Stimulated activated CD4-positive, alpha-beta T cell treated with anti-CD3 and anti-CD28 coated beads, Interleukin-1b, Interleukin-23, amount 100 ng/mL, for 1 hour (primary cell): ENCODE measurements at places on chromosomes 1 and 21.

DNA sequence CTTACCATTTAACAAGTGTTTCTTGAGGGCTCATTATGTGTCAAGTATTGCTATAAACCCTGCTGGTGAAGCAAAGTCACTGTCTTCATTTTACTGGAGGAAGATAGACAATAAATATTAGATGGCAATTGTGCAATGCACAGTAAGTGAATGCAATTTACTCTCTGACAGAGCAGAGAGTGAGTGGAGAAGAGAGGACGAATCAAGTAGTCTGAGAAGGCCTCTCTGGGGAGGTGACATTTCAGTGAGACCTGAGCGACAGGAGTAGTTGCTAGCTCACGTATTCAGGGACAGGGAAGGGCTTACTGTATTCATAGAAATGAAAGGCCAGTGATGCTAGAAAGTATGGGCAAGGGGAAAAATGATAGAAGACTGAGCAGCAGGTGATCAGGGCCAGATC, 1.2 kb upstream of the NMNAT2 start:
- DNase-seq = no peak

DNA sequence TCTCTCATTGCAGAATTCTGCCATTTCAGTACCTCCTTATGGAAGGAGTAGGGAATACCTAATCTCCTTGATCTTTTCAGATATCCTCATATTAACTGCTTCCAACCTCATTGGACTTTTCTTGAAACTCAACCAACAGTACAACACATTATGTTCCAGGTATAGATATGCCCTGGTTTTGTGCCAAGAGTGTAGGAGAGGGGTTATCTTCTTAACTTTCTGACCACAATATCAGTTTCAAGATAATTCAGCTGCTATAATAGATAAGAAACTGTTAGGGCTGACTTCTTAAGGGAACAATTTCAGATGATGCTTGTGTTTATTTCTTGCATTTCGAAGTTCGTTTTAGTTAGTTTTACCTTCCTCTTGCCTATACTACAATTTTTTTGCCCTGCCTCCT, 2.1 kb upstream of the LPGAT1 start:
- DNase-seq = no peak

GRCh38 chr21:33042812-33043211, 17.1 kb downstream of the OLIG2 start:
- no peak for DNase-seq

GRCh38 chr1:242467556-242468145, 56.8 kb downstream of the PLD5 start:
- no peak for DNase-seq

- DNase-seq = no peak
These were observed 13.5 kb downstream of the ASAP3 start for GRCh38 chr1:23470282-23471070.

- DNase-seq = no peak
These were observed 32.9 kb downstream of the TP73 start for GRCh38 chr1:3685222-3685621.

DNA sequence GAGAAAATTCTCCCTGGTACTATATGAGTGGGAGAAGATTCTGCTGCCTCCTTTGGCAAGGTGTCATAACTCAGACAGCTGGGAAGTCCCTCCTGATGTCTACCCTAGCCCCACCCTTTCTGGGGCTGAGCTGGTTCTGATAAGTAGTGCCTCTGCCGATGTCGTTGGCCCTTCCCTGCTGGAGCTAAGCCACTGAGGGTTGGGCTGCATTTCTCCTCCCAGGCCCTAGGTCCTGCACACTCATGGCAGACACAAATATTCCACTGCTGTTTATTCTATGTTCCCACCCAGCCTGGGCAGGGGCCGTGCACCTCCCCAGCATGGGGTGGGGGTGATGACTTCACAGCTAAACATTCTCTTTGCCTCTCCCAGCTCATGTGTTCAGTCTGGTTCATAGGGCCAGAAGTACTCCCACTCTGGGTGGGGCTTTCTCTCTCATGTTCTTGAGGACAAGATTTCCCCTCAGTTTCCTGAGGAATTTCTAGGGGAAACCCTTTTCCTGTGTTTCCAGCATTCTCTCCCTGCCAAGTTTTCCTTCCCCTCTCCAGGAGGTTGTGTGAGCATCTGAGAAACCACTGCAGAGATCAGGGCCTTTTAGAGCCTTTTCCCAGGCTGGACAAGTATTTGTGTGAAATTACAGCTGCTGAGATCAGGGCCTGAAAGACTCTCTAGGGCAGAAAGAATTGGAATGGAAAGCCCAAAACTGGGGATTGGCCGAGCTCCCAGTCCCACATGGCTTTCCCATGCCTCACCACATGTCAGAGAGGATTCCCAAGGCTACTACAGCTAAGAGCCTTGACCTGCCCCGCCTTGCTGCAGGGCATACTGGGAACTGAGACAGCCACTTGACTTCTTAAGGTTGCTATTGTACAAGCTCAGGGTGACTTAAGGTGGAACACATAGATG, 66.2 kb downstream of the ATP2B4 start:
- no peak for DNase-seq

DNA sequence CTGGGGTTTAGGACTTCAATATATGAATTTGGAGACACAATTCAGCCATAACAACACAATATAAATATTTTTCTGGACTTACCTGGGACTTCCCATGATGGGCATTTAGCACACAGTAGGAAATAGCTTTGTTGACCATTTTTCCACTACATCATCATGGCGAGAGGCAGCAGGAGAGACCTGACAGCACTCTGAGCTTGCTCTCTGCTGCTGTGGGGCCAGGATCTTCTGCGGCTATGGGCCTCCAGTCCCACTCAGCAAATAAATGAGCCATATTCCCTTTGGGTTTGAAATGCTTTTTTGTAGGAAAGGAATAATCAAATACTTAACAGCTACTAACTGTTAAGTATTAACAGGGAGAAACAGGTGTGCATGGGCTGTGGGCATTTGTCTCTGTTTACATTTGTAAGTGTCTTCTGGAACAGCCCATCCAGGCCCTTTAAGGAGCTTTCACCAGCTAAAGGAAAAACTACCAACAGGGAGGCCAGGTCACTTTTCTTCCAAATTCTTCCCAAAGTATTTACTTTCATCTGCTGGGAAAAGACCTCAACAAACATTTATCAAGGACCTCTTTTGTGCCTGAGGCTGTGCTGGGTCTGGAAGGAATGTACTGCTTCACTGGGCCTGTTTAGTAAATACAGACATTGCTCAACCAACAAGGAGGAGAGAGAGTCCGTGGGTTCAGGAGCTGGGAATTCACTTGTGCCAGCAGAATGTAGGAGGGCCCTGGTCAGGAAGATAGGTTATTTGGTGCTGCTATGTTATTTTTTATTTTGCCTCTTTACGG, 133.2 kb downstream of the LRIG2 start:
- DNase-seq = no peak

DNA sequence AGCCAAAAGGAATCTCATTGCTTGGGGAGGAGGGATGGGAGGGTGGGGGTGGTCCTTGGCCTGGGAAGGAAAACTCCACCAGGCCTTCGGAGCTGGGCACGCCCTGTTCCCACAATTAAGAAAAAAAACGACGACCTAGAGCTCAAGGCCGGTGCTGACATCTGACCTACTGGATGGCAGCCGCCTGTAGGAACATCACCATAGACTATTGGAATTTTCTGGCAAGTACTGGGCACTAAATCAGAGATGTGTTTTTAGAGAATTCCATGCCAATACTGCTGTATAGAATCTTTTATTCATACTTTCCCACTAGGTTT, 729 bp downstream of the NADK start:
- no peak for DNase-seq

DNA sequence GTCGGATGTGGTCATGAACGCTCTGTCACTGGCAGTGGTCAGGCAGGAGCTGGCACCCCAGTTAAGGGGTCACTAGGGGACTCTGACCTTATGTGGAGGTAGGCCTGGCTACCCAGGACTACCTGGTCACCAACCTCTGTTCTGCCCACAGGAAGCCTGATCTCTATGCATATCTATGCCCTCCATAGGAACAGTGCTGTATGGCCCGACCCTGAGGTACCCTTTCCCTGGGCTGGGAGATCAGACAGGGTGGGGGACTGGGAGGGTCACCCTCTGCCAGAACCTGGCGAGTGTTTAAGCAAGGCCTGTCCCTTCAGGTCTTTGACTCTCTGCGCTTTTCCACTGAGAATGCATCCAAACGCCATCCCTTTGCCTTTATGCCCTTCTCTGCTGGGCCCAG, 19.0 kb downstream of the CYP4B1 start:
- no peak for DNase-seq

DNA sequence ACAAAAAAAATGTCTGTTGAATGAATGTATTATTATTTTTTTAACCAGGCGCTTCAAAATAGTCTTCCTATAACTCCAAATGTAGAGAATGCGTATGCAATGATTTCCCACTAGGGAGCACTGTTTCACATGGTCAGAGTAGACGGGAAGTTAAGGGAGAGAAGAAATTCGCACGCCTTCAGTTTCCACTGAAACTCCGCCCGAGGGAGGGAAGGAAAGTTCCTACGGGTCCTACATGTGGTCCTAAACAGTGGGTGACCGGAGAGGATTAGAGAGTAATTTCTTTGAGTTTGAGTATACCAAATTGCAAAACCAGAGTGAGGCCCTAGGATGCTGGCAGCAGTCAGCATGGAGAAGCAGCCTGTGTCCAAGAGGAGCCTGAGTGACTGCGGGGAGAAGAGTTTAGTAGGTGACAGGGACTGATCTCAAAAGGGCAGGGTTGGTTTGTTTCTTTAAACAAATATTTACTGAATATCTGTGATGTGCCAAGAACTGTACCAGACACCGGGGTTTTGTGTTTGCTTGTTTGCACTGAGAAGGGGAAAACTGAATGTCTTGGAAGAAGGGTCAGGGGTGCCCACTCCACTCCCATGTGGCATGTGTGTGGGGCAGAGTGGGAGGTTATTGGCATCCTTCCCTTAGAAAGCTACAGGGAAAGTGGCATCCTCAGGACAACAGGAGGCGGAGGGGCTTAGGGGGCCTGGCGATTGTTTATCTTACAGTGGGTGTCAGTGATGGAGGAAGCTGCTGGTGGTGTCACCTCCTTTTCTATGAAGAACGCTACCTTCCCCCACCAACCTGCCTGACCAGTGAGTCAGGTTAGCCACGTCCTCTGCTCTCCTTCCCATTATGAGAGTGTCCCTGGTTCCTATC, 22.8 kb downstream of the RNU5D-1 start:
- DNase-seq = no peak

GRCh38 chr1:204756349-204756748, 70.8 kb upstream of the LRRN2 start:
- no peak for DNase-seq

- no peak for DNase-seq
These were observed 36.0 kb downstream of the LEPR start for GRCh38 chr1:65456481-65456880.

DNA sequence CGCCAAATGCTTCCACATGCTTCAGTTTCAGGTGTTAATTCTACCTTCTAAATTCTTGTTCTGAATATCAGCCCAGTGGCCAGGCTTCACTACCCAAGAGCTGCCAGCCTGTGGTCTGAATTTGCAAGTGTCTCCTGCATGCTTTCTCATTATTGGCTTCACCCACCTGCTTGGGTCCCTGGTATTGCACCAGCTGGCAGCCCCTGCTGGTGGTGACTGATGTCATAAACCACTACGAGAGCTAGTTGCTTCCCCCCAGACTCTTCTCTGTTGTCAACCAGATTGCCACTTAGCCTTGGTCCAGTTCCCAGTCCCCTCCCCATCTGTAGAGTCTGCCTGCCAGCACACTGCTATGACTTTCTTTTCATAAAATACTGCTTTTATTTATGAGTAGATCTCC, 197.7 kb upstream of the DUSP10 start:
- no peak for DNase-seq

DNA sequence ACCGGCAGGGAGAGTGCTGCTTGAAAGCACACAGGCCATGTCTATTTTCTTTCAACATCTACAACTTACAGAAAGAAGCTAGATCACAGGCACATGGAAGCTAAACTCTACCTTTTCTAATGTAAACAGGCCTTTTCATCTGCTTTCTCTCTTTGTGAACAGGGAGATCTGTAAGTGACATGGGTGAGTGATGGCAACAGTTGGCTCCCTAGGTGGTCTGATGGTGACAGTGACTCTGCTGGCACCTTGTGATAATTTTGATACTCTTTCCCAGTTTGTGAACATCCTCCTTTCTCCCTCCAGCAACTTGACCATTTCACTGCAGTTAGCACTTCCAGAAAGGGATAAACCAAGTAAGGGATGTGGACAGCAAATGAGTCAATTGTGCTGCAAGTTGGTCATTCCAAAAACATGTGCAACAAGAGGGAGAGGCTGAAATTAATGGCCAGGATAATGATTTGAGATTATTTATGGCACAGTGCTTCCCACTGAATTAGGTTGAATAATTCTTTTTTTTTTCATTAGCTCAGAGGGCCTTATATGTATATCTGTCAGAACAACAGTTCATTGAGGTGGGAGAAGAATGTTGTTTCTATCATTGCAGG, 89.5 kb downstream of the XCL2 start:
- no peak for DNase-seq
